ENCODE measurements at places on chromosomes 1 and 21. TPM values are rescaled to one million over a fixed set of nuclear protein-coding genes. Genes with fewer than 3 reads are reported as not detected.

The NBPF6 gene
- polyA plus RNA-seq = not detected

The MCOLN2 gene
- polyA plus RNA-seq = 0.43 TPM

GRCh38 chr1:2833454-2834145, 32.1 kb upstream of the TTC34 start:
- no peak for DNase-seq

DNA sequence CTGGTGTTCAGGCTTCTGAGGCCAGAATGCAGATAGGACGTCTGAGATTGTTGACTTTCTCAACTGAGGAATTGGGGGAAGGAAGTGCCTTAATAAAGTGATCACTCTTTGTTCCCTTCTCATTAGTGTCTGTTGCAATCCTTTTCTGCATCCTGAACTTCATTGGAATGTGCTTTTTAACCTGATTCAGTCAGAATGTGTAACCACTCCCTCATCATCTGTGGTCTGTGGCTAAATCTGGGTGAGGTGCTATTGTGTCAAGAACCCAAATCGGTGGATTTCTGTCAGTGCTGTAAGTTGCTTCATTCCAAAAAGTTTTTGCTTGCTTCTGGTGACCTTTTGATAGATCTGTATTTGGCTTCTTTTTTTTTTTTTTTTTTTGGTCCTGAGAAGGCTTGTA, 38.2 kb downstream of the ARID1A start:
- DNase-seq = no peak

The OPRD1 gene
- polyA plus RNA-seq = 0.06 TPM

The KCNT2 gene
- polyA plus RNA-seq = not detected

DNA sequence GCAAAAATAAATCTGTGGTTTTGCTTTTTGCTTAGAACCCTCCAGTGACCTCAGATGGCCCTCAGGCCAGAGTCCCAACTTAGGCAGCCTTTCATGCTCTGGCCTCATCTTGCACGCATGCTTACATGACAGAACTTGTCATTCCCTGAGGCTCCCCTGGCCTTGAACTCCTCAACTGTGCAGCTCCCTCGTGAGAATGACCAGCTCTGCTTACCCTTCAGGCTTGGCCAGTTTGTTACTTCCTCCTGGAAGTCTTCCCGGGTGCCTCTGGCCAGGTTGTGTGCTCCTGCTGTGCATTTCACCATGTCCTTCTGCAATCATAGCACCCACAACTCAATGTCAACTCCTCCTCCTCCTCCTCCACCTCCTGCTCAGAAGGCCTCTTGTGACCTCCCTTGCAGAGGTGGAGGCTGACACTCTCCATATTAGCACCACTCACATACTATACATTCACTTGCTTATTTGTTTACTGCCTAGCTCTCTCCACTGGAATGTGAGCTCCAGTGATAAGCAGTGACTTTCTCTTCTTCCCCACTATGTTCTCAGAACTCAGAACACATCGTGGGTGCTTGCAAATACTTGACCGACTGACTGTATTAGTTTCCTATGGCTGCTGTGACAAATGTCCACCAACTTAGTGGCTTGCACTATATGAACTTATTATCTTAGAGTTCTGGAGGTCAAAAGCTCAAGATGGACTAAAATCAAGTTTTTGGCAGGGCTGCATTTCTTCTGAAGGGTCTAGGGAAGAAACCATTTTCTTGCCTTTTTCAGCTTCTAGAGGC, 41.9 kb downstream of the RCSD1 start:
- DNase-seq = no peak

The SYTL1 gene
- 74.4 TPM for polyA plus RNA-seq

GRCh38 chr1:192489047-192489446, 86.5 kb upstream of the RGS1 start:
- no peak for DNase-seq

The TAS1R3 gene
- 0.44 TPM for polyA plus RNA-seq

DNA sequence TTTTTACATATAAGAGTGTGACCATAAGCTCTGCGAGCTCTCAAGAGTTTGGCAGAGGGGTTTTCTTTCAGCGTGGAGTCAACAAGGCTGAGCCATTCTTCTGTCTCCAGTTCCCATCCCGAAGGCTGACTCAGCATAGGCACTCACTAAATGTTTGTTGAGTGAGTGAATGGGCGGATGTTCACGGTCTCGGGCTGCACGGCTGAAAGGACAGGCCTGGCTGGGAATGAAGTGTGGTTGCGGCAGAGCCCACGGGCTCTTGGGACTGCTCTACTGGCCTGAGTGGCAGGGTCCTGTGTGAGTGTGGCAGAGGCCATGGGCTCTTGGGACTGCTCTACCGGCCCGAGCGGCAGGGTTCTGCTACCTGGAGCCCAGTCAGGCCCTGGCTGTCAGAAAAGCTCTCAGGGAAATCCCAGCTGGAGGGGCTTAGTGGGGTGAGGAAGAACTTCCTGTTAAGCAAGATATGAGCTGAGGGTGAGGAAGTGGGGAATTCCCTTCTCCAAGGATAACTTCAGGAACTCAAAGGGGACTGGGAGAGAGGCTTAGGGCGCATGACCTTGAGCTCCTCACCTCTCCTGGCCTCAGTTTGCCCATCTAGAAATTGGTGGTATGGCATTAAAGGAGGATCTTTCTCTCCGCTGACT, 56.6 kb upstream of the C1orf174 start:
- DNase-seq = no peak

The CNIH3 gene
- polyA plus RNA-seq = not detected

- peak; percentile 74 for DNase-seq
These were observed 48.5 kb upstream of the SLC25A33 start for GRCh38 chr1:9490605-9491339.

- DNase-seq = no peak
These were observed 6.4 kb upstream of the LDLRAD1 start for GRCh38 chr1:54024358-54024757.
